Esophagus muscularis mucosa (tissue), 4 donors: ENCODE measurements at places on chromosomes 1 and 21. TPM values are rescaled to one million over a fixed set of nuclear protein-coding genes. Genes with fewer than 3 reads are reported as not detected.

EXO1 gene
- not detected for total RNA-seq

SPATA17 gene
- total RNA-seq: 0.69 TPM

SLC44A3 gene
- 1.7 TPM for total RNA-seq

SUSD4 gene
- total RNA-seq: 1.1 TPM

HRNR gene
- total RNA-seq: not detected

VAV3 gene
- 4.0 TPM for total RNA-seq

RNF207 gene
- total RNA-seq: 43.2 TPM

PLPPR4 gene
- total RNA-seq: 1.2 TPM

- peaks cover 56% of the 10 kb centered on the region for H3K4me1 ChIP-seq
- peaks cover 44% of the 10 kb centered on the region for H3K36me3 ChIP-seq
- H3K27me3 ChIP-seq: no peaks in the 10 kb centered on the region
- H3K27ac ChIP-seq: peak overlapping the region; percentile 74
- DNase-seq: peak; percentile 92
Observed at GRCh38 chr21:46188226-46189212, 4.3 kb upstream of the SPATC1L start.

- no peaks in the 10 kb centered on the region for H3K27me3 ChIP-seq
- H3K27ac ChIP-seq: no peak overlapping the region
- H3K4me3 ChIP-seq: no peak overlapping the region
- no peaks in the 10 kb centered on the region for H3K36me3 ChIP-seq
- no peak for DNase-seq
Observed at GRCh38 chr1:71641903-71642302, 561.1 kb upstream of the ZRANB2 start.

DNA sequence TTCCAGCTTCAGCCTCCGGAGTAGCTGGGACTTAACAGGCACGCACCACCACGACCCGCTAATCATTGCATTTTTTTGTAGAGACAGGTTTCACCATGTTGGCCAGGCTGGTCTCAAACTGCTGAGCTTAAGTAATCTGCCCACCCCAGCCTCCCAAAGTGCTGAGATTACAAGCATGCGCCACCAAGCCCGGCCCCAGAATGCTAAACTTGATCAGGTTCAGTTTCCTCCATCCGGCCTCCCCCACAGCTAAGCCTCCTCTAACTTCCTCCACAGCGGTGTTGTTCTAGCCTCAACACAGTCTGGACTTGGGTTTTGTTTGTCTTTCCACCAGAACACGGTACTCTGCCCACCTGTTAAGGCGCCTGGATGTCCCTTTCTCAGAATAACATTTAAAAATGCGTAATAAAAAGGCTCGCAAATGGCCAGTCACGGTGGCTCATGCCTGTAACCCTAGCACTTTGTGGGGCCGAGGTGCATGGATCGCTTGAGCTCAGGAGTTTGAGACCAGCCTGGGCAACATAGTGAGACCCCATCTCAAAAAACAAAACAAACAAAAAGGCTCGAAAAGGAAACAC lies 2.4 kb downstream of the PARP1 start:
- no peaks in the 10 kb centered on the region for H3K27me3 ChIP-seq
- no peak for DNase-seq
- H3K27ac ChIP-seq: peak overlapping the region; percentile 90
- peaks cover 72% of the 10 kb centered on the region for H3K4me1 ChIP-seq

- no peaks in the 10 kb centered on the region for H3K27me3 ChIP-seq
- H3K4me1 ChIP-seq: peaks cover 63% of the 10 kb centered on the region
- H3K36me3 ChIP-seq: no peaks in the 10 kb centered on the region
- DNase-seq: no peak
Observed at GRCh38 chr1:230867903-230868735, at the start of gene C1orf198. C1orf198 (minus strand) TSS chr1:230868521; CDS start chr1:230868512, 9 bp downstream.

DNA sequence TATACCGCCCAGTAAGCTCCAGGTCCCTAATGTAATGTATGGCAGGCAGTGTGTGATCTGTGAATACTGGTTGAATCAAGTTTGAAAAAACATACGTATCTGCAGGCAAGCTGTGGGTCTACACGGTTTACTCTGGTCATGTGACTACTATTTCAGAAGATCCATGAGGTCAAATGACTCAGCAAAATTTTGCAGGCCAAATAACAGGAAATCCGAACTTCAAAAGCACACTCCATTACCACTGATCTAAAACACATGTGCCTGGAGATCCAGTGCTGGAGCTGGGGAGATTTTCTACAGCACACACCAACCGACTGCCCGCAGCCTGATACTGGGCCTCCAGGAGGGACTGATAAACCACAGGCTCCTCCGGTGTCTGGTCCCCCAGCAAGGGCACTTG lies 64.5 kb upstream of the SLC44A3 start:
- H3K4me1 ChIP-seq: peaks cover 32% of the 10 kb centered on the region
- peak overlapping the region; percentile 14 for H3K27ac ChIP-seq
- H3K4me3 ChIP-seq: no peak overlapping the region

- H3K36me3 ChIP-seq: peaks cover 8% of the 10 kb centered on the region
- peaks cover 43% of the 10 kb centered on the region for H3K4me1 ChIP-seq
- no peaks in the 10 kb centered on the region for H3K27me3 ChIP-seq
- H3K4me3 ChIP-seq: peak overlapping the region; percentile 86
Observed at GRCh38 chr1:12168451-12169160, 1.8 kb downstream of the TNFRSF1B start.

GRCh38 chr1:105137543-105138457 lies 1388.1 kb downstream of the AMY1C start:
- H3K27me3 ChIP-seq: no peaks in the 10 kb centered on the region
- DNase-seq: no peak
- no peaks in the 10 kb centered on the region for H3K4me1 ChIP-seq

DNA sequence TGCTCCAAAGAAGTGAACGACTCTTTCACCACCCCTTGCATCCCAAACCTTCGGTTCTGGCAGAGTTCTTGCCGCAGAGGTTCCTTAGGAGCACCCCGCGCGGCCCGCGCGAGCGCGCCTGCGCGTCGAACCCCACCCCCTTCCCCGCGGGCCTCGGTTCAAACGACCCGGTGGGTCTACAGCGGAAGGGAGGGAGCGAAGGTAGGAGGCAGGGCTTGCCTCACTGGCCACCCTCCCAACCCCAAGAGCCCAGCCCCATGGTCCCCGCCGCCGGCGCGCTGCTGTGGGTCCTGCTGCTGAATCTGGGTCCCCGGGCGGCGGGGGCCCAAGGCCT lies at the start of gene C1orf56:
TSS of gene C1orf56 (plus strand) at position 161 of the 334 bp plus-strand sequence. CDS start at position 258, 97 bp downstream.
- peak within 1 kb of the TSS; percentile 86 for H3K27ac ChIP-seq
- DNase-seq: peak; percentile 92
- peaks cover 13% of the 10 kb centered on the region for H3K36me3 ChIP-seq
- no peaks in the 10 kb centered on the region for H3K27me3 ChIP-seq
- H3K4me3 ChIP-seq: peak within 1 kb of the TSS; percentile 80

DNA sequence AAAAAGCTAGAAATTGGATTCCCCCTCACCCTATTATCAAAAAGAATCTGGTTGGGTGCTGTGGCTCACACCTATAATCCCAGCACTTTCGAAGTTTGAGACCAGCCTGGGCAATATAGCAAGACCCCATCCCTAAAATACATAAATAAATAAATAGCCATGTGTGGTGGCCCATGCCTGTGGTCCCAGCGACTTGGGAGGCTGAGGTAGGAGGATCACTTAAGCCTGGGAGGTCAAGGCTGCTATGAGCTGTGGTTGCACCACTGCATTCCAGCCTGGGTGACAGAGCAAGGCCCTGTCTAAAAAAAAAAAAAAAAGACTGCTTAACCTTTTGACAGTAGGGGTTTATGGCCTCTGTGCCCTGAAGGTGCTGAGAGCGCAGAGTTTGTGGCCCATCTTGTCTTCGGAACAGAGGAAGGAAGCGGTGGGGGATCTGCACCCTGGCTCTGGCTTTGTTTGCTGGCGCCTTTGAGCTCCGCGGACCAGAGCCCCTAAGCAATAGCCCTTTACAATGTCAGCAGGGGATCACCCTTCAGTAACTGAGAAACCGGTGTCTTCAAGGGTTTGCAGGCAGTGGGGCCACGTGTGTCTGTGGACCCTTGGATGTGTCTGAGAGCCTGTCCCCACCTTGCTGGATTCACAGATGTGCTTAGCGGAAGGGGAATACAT lies 22.1 kb downstream of the SLC2A7 start:
- no peak overlapping the region for H3K27ac ChIP-seq
- H3K36me3 ChIP-seq: no peaks in the 10 kb centered on the region
- peaks cover 8% of the 10 kb centered on the region for H3K4me1 ChIP-seq

- peaks cover 15% of the 10 kb centered on the region for H3K4me1 ChIP-seq
- no peak overlapping the region for H3K4me3 ChIP-seq
- H3K27ac ChIP-seq: no peak overlapping the region
- no peak for DNase-seq
- no peaks in the 10 kb centered on the region for H3K27me3 ChIP-seq
Observed at GRCh38 chr1:24074196-24074595, 37.7 kb downstream of the MYOM3 start.

- H3K4me1 ChIP-seq: peaks cover 76% of the 10 kb centered on the region
- H3K4me3 ChIP-seq: peak overlapping the region; percentile 9
- DNase-seq: no peak
Observed at GRCh38 chr1:156104065-156104810, 10.3 kb upstream of the LMNA start.

DNA sequence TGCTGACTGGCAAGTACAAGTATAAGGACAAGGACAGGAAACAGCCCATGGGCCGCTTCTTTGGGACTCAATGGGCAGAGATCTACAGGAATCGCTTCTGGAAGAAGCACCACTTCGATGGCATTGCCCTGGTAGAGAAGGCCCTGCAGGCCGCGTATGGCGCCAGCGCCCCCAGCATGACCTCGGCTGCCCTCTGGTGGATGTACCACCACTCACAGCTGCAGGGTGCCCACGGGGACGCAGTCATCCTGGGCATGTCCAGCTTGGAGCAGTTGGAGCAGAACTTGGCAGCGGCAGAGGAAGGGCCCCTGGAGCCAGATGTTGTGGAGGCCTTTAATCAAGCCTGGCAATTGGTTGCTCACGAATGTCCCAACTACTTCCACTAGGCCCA lies 32.0 kb downstream of the SLC16A1 start:
- no peaks in the 10 kb centered on the region for H3K27me3 ChIP-seq
- no peak for DNase-seq
- no peak overlapping the region for H3K27ac ChIP-seq

GRCh38 chr1:17046334-17046657 lies 7.5 kb downstream of the SDHB start:
- peak overlapping the region; percentile 33 for H3K4me3 ChIP-seq
- H3K27ac ChIP-seq: peak overlapping the region; percentile 11

- no peaks in the 10 kb centered on the region for H3K27me3 ChIP-seq
- no peak overlapping the region for H3K4me3 ChIP-seq
- H3K4me1 ChIP-seq: peaks cover 32% of the 10 kb centered on the region
- DNase-seq: no peak
- no peaks in the 10 kb centered on the region for H3K36me3 ChIP-seq
Observed at GRCh38 chr1:32998997-32999396, 34.4 kb upstream of the RNF19B start.

GRCh38 chr21:31964692-31965091 lies 91.9 kb downstream of the HUNK start:
- no peak overlapping the region for H3K4me3 ChIP-seq
- no peaks in the 10 kb centered on the region for H3K4me1 ChIP-seq
- H3K27me3 ChIP-seq: no peaks in the 10 kb centered on the region
- no peaks in the 10 kb centered on the region for H3K36me3 ChIP-seq
- DNase-seq: no peak

DNA sequence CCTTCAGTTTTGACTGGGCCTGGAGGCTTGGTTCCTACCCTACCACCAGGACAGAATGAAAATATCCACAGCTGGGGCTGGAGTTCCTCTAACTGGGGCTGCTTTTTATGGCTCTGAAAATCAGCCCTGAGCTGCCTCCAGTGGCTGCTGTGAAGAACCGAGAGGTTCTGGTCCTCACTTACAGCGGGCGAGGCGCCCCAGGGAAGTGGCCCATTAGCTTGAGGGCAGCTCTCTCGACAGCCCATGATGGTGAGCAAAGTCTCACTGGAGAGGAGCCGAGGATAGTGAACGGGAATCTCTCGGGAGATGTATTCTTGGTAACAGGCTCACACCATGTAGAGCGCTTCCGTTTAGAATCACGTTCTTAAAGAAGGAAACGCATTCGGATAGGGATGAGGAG lies 459.7 kb downstream of the KIF26B start:
- H3K4me1 ChIP-seq: no peaks in the 10 kb centered on the region
- no peak overlapping the region for H3K27ac ChIP-seq
- H3K36me3 ChIP-seq: no peaks in the 10 kb centered on the region
- no peak for DNase-seq

- no peaks in the 10 kb centered on the region for H3K27me3 ChIP-seq
- H3K4me3 ChIP-seq: no peak overlapping the region
- no peak overlapping the region for H3K27ac ChIP-seq
- H3K36me3 ChIP-seq: no peaks in the 10 kb centered on the region
Observed at GRCh38 chr1:103063921-103064320, 44.4 kb downstream of the COL11A1 start.

DNA sequence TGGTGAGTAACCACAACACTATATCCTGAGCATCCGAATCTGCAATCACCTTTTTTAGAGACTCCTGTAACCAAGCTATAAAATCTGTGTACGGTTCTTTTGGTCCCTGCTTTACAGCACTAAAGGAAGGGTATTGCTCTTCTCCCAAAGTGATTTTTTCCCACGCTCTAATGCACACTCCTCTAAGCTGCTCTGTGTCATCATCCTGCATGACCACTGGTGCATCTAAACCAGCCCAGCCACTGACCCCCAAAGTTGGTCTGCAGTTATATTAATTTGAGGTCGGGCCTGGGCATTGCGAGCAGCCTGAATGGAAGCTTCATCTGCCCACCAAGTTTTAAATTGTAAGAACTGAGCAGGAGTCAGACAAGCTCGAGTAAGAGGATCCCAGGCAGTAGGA lies 480.0 kb downstream of the PTPRU start:
- no peaks in the 10 kb centered on the region for H3K4me1 ChIP-seq
- no peaks in the 10 kb centered on the region for H3K27me3 ChIP-seq
- no peak for DNase-seq
- no peaks in the 10 kb centered on the region for H3K36me3 ChIP-seq
- no peak overlapping the region for H3K4me3 ChIP-seq

- peaks cover 55% of the 10 kb centered on the region for H3K4me1 ChIP-seq
- peak overlapping the region; percentile 96 for H3K27ac ChIP-seq
- no peaks in the 10 kb centered on the region for H3K27me3 ChIP-seq
- H3K4me3 ChIP-seq: peak overlapping the region; percentile 22
- H3K36me3 ChIP-seq: no peaks in the 10 kb centered on the region
Observed at GRCh38 chr1:234997896-234998741, 130.5 kb downstream of the TOMM20 start.

- H3K27me3 ChIP-seq: no peaks in the 10 kb centered on the region
- H3K4me1 ChIP-seq: no peaks in the 10 kb centered on the region
- H3K36me3 ChIP-seq: no peaks in the 10 kb centered on the region
Observed at GRCh38 chr1:220962031-220962751, 82.9 kb downstream of the HLX start.

DNA sequence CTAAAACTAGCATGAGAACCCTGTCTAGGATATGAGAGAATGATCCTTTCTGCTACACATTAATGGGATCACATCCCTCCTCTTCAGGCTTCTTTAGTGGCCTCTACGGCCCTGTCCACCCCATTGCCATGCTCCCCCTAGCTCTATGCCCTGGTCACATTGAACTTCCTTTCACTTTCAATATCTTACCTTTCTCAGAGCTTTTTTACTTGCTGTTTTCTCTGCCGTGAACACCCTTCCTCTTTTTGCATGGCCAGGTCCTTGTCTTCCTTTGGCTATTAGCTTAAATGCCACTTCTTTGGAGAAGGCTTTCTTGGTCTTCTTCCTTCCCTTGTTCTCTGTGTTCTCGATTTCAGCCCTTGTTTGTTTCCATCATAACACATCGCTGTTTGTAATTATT lies 97.4 kb downstream of the GIPC2 start:
- no peak for DNase-seq
- no peaks in the 10 kb centered on the region for H3K4me1 ChIP-seq
- no peak overlapping the region for H3K4me3 ChIP-seq

GRCh38 chr1:196517193-196517592 lies 91.0 kb downstream of the KCNT2 start:
- H3K27me3 ChIP-seq: no peaks in the 10 kb centered on the region
- H3K4me1 ChIP-seq: no peaks in the 10 kb centered on the region
- DNase-seq: no peak
- H3K27ac ChIP-seq: no peak overlapping the region
